ENCODE measurements at places on chromosomes 5 and 9.
A peak's percentile ranks its signal among the peaks of the same experiment; 100 is the strongest.

GRCh38 chr5:10838038-10838437 is 77.0 kb upstream of the DAP start:
- DNase-seq = no peak

DNA sequence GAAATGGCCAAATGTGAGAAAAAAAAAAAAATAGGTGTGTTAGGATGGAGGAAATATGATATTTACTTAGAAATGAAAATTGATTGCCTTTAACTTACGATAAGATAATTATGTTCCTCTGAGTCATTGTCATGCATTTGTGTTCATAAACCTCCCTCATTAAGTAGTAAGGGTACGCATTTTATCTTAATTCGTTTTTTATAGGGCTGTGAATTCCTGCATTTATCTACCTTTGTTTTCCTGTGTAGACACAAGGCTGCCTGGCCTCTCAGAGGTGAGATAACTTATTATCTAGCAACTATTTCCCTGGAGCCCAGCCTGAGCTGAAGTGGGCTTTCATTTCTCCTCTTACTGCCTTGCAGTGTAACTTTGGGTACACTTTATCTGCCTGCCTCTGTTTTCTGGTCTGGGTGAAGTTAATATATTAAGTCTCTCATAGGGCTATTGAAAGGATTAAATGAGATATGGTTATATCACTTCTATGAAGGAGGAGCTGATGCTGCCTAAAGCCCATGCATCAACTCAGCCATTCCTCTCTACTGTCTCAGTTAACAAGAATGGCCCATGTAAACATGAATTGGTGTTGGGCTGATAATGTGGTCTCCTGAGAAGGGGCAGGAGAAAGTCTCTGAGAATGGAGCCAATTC is 103.8 kb upstream of the KLF4 start:
- no peak for DNase-seq

DNA sequence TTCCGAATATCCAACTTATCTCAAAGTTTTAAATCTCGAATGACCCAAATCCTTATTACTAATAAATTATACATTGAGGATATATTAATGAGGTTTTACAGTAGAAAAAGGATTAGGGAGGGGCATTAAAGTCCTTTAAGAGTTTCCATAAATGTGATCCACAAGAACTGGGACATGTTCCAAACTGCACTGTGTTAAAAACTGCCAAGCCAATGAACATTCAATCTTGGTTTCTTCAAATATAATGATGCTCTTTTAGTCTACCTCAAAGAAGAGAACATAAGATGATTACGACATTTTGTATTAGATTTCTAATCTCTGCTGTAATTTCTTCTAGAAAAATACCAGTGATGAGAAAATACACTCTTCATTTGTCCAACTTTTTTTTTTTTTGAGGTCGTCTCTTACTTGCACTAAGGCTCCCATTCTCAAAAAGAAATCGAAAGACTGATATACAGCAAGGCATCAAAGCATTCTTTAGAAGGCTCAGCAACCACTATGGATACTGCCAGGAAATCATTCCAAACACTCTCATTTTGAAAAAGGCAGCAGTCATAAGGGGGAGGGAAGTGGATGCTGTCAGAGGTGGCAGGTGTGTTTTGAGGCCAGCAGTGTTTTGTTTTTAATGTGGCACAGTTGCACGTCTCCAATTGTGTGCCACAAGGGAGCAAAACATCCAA is 1.7 kb downstream of the PTAR1 start:
- DNase-seq = peak; percentile 15

DNA sequence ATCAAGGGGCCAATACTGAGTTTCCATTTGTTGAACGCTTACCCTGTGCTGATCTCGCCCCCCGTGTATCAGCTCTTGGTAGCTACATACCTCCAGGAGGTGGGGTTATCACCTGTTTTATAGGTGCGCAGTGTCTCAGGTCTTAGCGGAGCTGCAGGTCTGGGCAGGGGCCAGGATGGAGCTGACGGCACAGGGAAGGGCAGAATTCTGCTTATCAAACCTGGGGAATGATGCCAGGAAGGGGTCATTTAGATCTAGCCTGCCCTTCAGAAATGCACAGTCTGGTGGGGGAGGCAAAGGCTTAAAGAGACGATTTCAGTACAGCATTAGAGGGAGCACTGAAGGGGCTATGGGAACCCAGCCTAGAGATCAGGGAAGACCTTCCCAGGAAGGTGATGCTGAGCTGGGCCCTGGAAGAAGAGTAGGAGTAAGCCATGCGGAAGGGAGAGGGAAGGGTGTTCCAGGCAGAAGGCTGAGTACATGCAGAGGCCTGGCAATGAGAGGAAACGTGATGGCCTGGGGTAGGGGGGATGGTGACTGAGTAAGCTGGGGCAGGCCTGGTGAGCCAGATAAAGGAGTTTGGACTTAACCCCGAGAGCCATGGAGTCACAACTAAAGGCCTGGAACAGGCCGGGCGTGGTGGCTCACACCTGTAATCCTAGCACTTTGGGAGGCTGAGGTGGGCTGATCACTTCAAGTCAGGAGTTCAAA is 31.5 kb downstream of the OLFML2A start:
- DNase-seq = no peak

DNA sequence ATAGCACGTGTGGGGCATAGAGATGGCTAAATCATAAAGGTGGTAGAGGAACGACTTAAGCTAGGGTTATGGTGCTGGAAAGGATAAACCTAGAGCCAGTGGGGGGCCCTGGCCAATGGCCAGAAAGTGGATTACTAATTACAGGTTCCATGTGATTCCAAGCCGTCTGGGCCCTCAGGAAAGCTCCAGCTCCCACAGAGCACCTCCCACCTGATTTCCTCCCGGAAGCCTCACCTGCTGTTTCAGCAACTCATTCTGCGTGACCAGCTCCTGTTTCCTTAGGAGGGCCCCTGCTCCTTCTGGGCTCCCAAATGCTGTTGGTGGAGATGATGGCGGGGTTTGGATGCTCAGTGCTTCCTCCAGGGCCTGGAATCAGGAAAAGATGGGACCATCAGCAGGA is 16.2 kb downstream of the GPX3 start:
- no peak for DNase-seq

DNA sequence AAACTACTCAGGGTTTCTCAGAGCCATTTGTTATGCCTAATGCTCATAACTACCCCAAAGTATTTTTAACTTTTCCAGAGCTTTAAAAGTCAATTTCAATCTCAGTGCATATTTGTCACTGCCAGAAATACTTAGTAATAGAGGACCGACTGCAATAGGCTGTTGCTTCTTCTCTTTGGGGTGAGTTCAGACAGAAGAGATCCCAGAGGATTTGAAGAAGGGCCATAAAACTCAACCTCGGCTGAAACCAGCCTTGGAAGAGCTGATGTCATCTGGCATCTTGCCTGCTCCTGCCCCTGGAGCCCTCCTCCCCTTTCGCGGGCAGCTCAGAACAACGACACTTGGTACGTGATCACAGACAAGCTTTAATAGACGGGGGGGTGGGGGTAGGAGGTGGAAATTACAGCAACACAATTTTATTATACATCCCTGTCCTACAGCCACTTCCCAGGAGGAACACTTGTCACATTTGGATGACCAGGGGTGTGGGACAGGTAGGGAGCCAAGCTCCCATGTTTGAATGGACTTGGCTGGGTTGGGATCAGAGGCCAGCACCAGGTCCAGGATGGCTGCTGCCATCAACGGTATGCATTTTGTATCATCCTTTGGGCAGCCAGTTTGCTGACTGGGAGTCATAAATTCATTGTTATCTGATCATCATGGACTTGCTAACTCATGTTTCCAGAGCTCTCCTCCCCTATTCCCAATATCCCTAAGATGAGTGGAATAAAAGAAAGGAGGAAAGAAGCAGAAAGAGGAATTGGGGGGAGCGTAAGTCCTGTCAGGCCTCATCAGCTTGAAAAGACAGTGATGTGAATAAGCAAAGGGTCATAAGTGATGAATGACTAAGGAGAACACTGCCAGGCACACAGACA is 186.6 kb upstream of the PANK3 start:
- no peak for DNase-seq

- no peak for DNase-seq
These were observed 127.8 kb upstream of the FBN2 start for GRCh38 chr5:128665747-128666355.

DNA sequence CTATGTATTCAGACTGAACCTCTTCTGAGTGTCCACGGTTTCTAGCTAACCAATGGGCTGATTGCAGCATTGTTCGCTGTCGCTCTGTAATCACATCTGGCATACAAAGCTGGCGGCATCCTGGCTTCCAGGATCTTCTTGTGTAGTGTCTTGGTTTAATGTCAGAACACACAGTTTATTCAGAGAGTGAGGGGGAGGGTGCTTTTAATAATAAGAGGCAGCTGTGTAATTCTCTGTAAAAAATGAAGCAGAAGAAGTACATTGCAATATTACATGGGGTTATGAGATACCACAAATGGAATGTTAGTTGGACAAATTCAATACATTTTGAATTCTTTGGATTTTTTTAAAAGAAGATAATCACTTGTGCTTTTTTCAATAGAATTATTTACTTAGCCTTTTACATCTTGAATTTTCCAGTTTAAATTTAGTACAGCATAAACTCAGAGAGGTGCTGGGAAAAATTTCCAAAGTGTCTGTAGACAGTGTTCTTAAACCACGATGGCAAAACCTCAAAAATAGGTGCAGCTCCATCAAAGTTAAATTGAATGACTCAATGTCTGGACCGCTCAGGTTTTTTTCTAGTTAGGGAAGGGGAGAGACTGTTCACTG is 206.0 kb downstream of the PCSK1 start:
- no peak for DNase-seq

DNA sequence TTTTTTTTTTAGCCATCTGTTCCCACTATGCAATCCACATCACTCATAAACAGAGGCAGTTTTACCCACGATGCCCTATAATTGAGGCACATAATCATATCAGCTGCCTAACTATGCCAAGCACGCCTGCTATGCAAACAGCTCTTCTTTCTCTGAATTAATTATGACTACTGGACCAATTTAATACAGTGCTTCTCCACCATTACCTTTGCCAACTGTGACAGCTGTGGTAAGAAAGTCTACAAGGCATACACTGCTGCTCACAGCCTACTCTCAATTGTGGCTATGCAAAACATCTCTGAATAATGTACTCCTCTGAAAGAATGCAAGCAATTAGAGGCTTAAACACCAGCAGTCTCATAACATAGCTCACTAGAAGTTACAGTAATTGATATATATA is 97.1 kb downstream of the DTWD2 start:
- no peak for DNase-seq

- DNase-seq = no peak
These were observed 117.4 kb downstream of the GPR21 start for GRCh38 chr9:123150708-123151503.

GRCh38 chr5:446066-446882 is 3.3 kb downstream of the EXOC3 start:
- DNase-seq = no peak

DNA sequence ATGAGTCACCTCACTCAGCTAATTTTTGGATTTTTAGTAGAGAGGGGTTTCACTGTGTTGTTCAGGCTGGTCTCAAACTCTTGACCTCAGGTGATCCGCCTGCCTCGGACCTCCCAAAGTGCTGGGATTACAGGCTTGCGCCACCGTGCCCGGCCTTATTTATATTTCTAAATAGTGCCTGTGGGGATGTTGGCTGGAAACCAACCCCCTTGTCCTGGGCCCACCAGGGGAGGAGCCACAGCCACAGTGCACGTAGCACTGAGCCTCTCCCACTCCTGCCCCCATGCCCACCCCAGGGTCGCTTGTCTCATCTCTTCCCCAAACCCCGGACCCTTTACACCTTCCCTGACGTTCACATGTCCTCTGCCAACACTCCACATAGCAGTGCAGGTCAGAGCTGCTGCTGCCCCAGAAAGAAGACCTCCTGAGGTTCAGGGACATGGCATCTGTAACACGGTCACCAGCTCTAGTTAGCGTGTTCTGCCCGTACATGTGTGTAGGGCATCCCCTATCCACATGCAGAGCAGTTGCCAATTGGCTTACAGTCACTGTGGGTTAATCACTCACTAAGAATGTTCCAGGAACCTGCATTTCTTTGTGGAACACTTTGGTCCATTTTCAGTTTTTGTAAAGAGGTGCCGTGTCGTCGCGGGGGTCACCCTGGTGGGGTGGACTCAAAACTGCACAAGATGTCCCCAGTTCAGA is 10.2 kb upstream of the MRPS2 start:
- no peak for DNase-seq

DNA sequence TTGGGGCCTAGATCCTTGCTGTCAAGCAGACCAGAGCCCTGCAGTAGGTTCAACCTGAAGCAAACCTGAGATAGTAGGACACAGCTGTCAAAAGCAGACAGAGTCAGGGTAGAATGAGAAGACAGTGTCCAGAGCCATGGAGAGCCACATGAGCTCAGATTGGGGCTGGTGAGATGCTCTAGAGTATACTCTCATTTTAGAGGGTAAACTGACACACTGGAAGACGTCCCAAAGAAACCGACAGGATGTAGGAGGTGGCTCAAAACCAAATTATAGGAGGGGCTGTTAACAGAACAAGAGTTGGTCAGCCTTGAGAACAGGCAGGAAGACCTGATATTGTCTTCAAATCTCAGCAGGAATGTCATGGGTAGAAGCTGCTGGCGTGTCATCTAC is 11.5 kb downstream of the CCDC69 start:
- no peak for DNase-seq

DNA sequence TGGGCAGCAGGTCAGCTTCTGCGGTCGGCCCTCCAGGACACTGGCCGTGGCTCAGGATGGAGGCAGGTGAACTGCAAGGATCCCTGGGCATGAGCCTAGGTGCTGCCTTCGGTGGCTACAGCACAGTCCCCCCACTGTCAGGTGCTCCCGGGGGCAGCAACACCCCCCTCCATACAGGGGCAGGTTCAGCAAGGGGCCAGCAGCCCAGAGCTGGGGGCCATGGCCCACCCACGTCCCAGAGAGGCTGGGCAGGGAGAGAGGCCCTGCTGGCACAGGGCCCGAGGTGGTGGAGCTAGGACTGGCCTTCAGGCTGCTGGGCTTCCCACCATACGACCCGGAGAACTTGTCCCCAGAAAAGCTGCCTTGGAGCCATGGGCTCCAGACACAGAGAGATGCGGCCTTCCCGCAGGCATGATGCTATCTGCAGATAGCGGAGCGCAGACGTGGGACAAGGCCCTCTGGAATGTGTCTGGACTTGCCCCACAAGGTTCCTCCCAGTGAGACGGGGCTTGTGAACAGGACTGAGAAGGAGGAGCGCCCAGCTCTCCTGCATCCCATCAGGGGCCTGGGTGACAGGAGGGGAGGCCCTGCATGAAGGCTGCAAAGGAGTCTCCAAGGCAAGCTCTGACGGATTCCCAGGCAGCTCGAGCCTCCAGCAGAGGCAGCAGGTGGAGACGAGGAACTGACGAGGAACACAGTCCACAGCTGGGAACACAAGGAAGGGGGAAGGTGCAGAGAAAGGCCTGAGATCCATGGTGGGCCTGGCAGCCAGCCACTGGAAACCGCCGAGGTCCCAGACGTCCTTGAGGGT is 111.1 kb downstream of the VAV2 start:
- DNase-seq = no peak

- no peak for DNase-seq
These were observed 19.8 kb upstream of the HEXB start for GRCh38 chr5:74665273-74665672.

Data from common myeloid progenitor, CD34-positive (primary cell).